A673 (cell line): ENCODE measurements at places on chromosomes 13 and 19. TPM values are rescaled to one million over a fixed set of nuclear protein-coding genes. Genes with fewer than 3 reads are reported as not detected.

GRCh38 chr19:7909471-7910067, 5.1 kb upstream of the TGFBR3L start:
- peaks cover 10% of the 10 kb centered on the region for H3K4me1 ChIP-seq
- no peak for DNase-seq
- no peak overlapping the region for H3K27ac ChIP-seq
- peaks cover 28% of the 10 kb centered on the region for H3K36me3 ChIP-seq

GRCh38 chr19:55526216-55527196, 10.4 kb downstream of the SBK2 start:
- no peak overlapping the region for H3K4me3 ChIP-seq
- peak; percentile 21 for DNase-seq
- no peak overlapping the region for H3K27ac ChIP-seq
- no peaks in the 10 kb centered on the region for H3K36me3 ChIP-seq

- H3K27me3 ChIP-seq, result peaks cover 45% of the 10 kb centered on the region
- no peak overlapping the region for H3K4me3 ChIP-seq
- H3K27ac ChIP-seq, result no peak overlapping the region
- H3K36me3 ChIP-seq, result no peaks in the 10 kb centered on the region
- DNase-seq, result no peak
Observed at GRCh38 chr19:54302257-54302656, 10.7 kb downstream of the LILRA5 start.

The MYO16 gene
- 0.49 and 0.50 TPM in 2 replicates for total RNA-seq
